ENCODE measurements at places on chromosomes 2 and 18.

DNA sequence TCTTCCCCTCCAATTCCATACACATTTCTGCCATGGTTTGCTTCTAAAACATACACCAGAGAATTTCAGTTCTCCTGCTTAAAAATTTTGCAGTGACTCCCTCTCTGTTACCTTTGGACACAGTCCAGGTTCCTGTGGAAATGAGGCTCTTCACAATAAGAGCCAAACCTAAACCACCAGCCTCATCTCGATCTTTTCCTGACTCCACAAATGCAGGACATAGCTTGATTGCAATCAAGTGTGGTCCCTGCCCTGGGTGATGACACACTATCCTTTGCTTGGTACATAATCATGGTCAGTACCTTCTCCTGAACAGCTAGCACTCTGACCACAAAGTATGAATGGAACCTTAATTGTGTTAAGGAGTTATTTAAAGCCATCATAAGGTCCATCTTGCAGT, 134.9 kb upstream of the CHAC2 start:
- DNase-seq: peak; percentile 61

DNA sequence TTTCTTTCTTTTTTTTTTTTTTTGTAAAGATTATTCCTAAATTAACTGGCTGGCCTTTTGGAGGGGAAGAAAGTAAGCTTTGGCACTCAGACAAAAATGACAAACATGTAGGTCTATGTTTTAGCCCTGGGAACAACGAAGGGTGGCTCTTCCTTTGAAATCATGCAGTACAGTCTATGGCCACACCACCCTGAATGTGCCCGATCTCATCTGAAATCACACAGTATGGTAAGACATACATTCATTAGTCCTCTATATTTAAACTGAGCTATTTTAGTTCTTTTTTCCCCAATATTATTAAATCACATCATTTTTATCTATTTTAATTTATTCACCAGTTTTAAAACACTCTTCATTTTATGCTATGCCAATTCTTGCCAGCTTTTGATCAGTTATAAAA, 48.2 kb downstream of the PLA2R1 start:
- peak; percentile 16 for DNase-seq

GRCh38 chr18:3450012-3450798, at the start of gene TGIF1:
TSS of gene TGIF1 (plus strand) at chr18:3450172. CDS start at chr18:3450490, 318 bp downstream.
- DNase-seq: peak; percentile 87

- DNase-seq: no peak
Observed at GRCh38 chr2:149070681-149071320, 32.3 kb downstream of the LYPD6B start.

GRCh38 chr18:48843162-48843561, 107.6 kb downstream of the SMAD7 start:
- no peak for DNase-seq

DNA sequence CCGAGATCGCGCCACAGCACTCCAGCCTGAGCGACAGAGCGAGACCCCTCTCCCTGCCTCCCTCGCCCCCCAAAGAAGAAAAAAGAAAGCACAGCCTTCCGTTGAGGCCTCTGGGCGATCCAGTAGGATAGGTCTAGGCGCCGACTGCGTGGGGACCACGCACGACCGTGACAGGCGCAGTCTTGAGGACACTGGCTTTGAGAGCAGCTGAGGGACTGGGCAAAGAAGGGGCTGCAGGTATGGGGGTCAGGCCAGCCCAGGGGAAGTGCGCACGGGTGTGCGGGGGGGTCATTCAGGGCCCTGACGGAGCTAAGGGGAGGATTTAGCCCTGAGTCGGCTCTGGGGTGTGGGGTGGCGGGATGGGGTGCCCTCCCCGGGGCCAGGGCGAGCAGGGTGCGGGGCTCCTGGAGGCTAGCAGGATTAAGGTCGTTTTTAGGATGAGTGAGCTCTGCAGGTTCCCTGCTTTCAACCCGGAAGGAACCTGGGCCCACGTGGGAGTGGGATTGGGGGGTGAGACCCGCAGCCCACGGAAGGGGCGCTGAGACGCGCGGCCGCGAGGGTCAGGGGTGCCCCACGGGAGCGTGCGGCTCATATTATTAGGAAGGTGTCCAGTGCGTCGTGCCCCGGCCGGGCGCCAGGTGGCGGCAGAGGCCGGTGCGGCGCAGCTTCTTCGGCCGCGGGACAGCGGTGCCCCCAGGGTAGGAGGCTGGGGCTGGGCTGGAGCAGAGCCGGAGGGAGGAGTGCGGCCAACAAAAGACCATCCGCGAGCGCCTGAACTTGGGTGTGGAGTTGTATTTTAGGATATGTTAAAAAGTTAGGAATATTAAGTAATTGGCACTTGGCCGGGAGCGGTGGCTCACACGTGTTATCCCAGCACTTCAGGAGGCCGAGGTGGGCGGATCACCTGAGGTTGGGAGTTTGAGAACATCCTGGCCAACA, 20.5 kb upstream of the ZNF236 start:
- DNase-seq: peak; percentile 32

All from AG10803 (cell line).